Caco-2 (cell line): ENCODE measurements at places on chromosomes 2 and 18. TPM values are rescaled to one million over a fixed set of nuclear protein-coding genes. Genes with fewer than 3 reads are reported as not detected.

Gene FBXO48
- total RNA-seq: 1.1 and 1.2 TPM in 2 replicates

Gene ABCG8
- total RNA-seq: 0.12 TPM in 1 of 2 replicates, not detected in the other

Gene HOXD4
- 1.00 and 1.2 TPM in 2 replicates for total RNA-seq

Gene CNTNAP5
- total RNA-seq: 0.07 and 0.14 TPM in 2 replicates
